ENCODE measurements at places on chromosomes 16 and 17. TPM values are rescaled to one million over a fixed set of nuclear protein-coding genes. Genes with fewer than 3 reads are reported as not detected.

PRR15L gene
- 48.1 TPM for total RNA-seq

TBC1D26 gene
- not detected for total RNA-seq

ATF7IP2 gene
- 16.0 TPM for total RNA-seq

SPN gene
- 109 TPM for total RNA-seq

MAF gene
- total RNA-seq = 60.0 TPM

- no peak overlapping the region for H3K27ac ChIP-seq
- DNase-seq = no peak
- H3K4me3 ChIP-seq = no peak overlapping the region
Measured at GRCh38 chr17:69729944-69730343, 315.4 kb downstream of the MAP2K6 start.

DNA sequence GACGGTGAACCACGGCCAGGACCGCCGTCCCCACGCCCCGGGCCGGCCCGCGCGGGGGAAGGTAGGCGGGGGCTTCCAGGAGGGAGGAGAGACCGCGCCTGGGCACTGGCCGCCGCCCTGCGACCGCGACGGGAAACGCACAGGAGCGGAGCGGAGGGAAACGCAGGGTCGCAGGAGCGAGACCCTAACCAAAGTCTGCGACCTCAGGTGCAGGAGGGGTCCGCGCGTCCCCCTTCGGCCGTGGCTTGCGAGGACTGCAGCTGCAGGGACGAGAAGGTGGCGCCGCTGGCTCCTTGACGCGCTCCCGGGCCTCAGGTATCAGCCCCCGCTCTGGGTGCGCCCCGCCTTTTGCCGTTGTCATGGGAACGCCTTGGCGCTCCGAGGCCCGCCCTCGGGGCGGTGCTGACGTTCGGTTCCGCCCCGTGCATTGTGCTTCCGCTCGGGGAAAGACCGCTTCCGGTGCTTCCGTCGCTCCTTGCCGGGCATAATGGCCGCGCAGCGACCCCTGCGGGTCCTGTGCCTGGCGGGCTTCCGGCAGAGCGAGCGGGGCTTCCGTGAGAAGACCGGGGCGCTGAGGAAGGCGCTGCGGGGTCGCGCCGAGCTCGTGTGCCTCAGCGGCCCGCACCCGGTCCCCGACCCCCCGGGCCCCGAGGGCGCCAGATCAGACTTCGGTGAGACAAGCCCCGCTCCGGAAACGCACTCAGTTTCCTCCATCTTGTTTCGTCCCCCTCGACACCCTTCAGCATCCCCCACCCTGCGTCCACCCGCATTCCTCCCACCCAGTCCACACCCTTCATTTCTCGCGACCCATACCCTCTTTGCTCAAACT is at the start of gene OVCA2:
TSS of gene OVCA2 (plus strand) at position 462 of the 829 bp plus-strand sequence. CDS start at position 488, 26 bp downstream.
- peak; percentile 96 for DNase-seq
- H3K4me3 ChIP-seq = peak within 1 kb of the TSS; percentile 68
- H3K36me3 ChIP-seq = peaks cover 51% of the 10 kb centered on the region
- peak within 1 kb of the TSS; percentile 90 for H3K27ac ChIP-seq
- H3K4me1 ChIP-seq = peaks cover 26% of the 10 kb centered on the region

DNA sequence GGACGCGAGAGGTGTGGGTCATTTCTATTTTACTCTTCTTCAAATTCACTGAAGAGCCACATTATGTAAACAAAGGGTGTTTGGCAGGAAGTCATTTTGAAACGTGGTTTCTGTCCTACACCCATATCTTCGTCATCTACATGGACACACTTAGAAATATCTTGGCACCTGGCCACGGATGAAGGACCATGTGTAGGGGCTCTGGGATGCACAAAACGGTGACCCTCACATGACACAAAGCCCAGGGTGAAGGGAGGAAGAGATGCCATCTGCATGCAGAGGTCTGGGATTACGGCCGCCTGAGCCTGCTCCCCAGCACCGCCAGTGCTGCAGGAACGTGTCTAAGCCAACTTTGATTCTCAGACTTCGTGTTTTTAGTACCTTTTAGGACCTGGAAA is 130.2 kb upstream of the CHMP6 start:
- H3K36me3 ChIP-seq = peaks cover 14% of the 10 kb centered on the region
- peak; percentile 16 for DNase-seq
- H3K4me1 ChIP-seq = peaks cover 28% of the 10 kb centered on the region
- H3K27me3 ChIP-seq = no peaks in the 10 kb centered on the region

DNA sequence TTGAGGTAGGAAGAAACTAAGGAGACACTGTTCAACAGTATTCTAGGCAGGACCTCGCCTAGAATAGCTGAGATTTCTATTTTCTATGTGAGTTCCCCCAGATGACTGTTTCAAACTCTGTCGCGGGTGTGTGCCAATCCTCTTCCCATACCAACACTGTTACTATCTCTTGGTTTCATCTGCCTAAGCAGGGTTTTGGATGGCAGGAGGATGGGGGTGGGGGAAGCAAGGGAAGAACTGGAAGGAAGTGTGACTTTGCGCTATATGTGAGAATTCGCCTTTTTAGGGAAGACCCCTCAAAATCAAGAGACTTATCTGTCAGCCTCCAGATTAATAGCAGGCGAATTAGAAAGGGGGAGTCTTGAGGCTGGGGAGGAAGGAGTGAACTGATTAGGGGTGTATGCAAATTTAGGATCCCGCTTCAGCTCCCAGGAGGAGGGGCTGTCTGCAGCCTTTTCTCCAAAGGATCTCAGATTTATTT is 521 bp upstream of the G6PC3 start:
- DNase-seq = no peak
- H3K27ac ChIP-seq = peak overlapping the region; percentile 86
- no peaks in the 10 kb centered on the region for H3K27me3 ChIP-seq
- peaks cover 41% of the 10 kb centered on the region for H3K4me1 ChIP-seq

GRCh38 chr17:74815550-74816370 is 39.6 kb upstream of the NAT9 start:
- H3K27ac ChIP-seq = no peak overlapping the region
- peaks cover 26% of the 10 kb centered on the region for H3K4me1 ChIP-seq
- H3K36me3 ChIP-seq = peaks cover 38% of the 10 kb centered on the region
- no peak for DNase-seq
- H3K27me3 ChIP-seq = no peaks in the 10 kb centered on the region

DNA sequence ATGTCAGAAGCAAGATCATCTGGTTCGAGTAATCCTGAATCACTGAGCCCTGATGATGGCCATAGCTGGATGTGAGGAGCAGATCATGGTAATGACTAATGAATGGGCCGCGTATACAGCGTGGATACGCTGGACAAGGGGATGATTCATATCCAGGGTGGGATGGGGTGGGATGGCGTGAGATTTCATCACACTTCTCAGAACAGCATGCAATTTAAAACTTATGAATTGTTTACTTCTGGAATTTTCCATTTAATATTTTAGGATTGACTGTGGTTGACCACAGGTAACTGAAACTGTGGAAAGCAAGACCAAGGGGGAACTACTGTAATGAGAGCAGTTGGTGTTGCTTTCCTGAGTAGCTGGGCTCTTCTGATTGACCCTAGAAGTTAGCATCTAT is 225.5 kb downstream of the STX8 start:
- no peaks in the 10 kb centered on the region for H3K4me1 ChIP-seq
- H3K36me3 ChIP-seq = no peaks in the 10 kb centered on the region
- H3K4me3 ChIP-seq = no peak overlapping the region
- no peak overlapping the region for H3K27ac ChIP-seq

DNA sequence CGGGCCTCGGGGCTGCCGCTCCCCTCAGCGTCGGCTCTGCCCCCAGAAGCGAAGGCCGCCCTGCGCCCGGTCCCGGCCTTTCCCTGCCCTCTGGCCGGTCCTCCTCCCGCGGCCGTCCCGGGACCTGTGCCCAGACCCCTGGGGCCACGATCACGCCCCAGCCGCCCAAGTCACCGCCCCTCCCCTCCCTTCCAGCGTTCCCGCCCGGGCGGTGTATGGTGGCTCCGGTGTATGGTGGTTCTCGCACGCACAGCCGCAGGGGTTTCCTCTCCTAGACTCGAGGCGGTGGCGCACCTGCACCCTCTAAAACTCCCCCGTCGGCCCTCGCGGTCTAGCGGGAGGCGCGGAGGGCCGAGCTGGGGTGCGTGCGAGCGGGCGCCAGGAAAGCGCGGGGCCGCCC is 10.0 kb downstream of the TIGD7 start:
- H3K27ac ChIP-seq = no peak overlapping the region
- no peak overlapping the region for H3K4me3 ChIP-seq
- no peaks in the 10 kb centered on the region for H3K4me1 ChIP-seq
- H3K27me3 ChIP-seq = no peaks in the 10 kb centered on the region
- DNase-seq = no peak

All from lower lobe of right lung (tissue), 2 donors.